Fibroblast of villous mesenchyme (primary cell): ENCODE measurements at places on chromosomes 7 and 10. TPM values are rescaled to one million over a fixed set of nuclear protein-coding genes. Genes with fewer than 3 reads are reported as not detected.
A peak's percentile ranks its signal among the peaks of the same experiment; 100 is the strongest.

GRCh38 chr10:74194545-74194944 is 43.5 kb downstream of the ADK start:
- DNase-seq, result no peak

Gene KCNIP2
- 0.86 and 0.97 TPM in 2 replicates for total RNA-seq

GRCh38 chr7:41197769-41198168 is 505.1 kb downstream of the INHBA start:
- no peak for DNase-seq

DNA sequence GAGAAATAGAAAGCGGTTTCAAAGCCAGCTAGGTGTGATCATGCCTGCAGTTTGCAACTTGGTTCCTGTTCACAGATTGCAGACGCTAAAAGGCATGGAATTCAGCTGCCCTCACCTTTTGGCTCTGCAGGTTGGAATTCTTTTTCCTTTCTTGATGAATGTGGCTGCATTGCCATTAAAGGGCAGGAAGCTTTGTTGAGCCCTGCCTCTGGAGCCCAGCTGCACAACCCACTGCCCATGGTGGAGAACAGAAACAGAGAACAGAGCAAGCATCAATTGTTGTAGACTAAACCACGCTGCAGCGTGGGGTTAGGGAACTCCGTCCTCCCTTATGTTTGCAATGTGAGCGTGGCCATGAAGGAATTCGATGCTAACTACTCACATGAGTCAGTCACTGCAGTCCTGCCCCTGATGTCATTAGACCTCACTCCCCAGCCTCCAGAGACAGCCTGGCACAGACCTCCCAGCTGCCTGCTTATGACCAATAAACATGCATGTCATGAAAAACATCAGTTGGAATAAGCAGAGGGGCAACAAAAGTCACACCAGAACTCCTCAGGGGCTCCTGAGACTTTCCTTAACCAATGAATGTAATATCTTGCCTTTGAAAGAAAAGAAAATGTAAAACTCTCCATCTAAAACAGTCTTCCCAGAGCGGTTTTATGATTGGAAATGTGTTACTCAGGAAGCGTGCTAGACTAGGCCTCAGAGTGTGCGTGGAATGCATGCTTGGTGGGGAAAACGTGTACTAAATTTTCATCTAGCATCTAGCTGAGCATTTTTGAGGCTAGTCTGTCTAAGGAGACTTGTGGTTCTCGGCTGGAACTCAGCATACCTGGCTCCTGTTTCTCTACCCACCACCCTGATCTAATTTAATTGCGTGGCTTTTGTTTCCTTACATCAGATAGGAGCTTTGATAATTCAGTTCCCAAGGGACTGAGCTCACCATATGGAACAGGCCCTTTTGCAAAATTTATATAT is 232.2 kb downstream of the KIAA1217 start:
- DNase-seq, result peak; percentile 25

Gene CCDC7
- total RNA-seq, result 9.3 and 20.3 TPM in 2 replicates

GRCh38 chr7:150847536-150847935 is 4.8 kb upstream of the AOC1 start:
- DNase-seq, result no peak

GRCh38 chr7:39324139-39324760 is 242.0 kb upstream of the YAE1 start:
- DNase-seq, result no peak

DNA sequence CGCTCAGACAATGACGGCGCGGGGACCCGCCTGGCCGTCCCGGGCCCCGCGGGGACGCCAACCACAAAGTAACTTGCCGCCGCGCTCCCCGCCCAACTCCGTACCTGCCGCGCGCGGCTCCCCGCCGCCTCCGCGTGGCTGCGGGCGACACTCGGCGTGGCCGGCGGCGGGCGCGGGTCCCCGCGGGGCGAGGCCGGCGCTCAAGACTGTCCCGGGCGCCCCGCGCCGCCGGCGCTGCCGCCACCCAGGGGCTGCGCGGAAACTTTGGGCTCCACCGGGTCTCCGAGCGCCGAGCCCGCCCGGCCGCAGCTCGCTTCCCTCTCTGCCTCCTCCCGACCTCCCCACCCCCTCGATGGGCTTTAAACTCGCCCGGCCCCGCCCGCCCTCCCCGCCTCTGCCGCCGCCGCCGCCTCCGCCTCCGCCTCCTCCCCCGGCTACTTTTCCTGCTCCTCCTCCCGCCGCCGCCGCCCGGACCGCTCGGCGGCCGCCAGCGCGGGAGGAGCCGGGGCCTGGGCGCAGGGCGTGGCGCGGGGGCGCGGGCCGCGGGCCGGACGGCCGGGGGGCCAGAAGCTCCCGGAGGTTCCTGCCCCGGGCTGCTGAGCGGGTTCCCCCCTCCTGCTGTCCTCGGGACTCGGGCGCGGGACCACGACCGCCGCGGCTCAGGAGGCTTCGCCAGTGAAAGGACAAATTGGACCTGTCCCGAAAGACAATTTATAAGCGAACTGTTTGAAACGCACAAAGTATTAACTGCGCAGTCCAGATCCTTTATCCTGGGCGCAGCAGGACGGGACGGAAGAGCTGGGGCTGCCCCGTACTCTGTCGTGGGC is 10.6 kb upstream of the GRB10 start:
- peak; percentile 64 for DNase-seq

- peak; percentile 81 for DNase-seq
These were observed 29.7 kb downstream of the VIM start for GRCh38 chr10:17257466-17258321.

Gene BLOC1S2
- total RNA-seq, result 35.0 and 40.9 TPM in 2 replicates

GRCh38 chr10:70761727-70762350 is 23.3 kb downstream of the TBATA start:
- DNase-seq, result no peak

Gene HOXA2
- 0.64 and 0.86 TPM in 2 replicates for total RNA-seq

Gene TLL2
- under 0.01 TPM in 1 of 2 replicates, not detected in the other for total RNA-seq

GRCh38 chr10:30839652-30840051 is 192.0 kb downstream of the ZNF438 start:
- DNase-seq, result no peak

- DNase-seq, result peak; percentile 29
These were observed 177.7 kb downstream of the GNAT3 start for GRCh38 chr7:80334196-80334595.

Gene HOXA1
- 0.32 and 0.43 TPM in 2 replicates for total RNA-seq

Gene PTPRZ1
- 0.43 TPM in 1 of 2 replicates, not detected in the other for total RNA-seq

Gene SLC18A3
- under 0.01 TPM in 1 of 2 replicates, not detected in the other for total RNA-seq

Gene FANK1
- 2.9 and 3.0 TPM in 2 replicates for total RNA-seq

DNA sequence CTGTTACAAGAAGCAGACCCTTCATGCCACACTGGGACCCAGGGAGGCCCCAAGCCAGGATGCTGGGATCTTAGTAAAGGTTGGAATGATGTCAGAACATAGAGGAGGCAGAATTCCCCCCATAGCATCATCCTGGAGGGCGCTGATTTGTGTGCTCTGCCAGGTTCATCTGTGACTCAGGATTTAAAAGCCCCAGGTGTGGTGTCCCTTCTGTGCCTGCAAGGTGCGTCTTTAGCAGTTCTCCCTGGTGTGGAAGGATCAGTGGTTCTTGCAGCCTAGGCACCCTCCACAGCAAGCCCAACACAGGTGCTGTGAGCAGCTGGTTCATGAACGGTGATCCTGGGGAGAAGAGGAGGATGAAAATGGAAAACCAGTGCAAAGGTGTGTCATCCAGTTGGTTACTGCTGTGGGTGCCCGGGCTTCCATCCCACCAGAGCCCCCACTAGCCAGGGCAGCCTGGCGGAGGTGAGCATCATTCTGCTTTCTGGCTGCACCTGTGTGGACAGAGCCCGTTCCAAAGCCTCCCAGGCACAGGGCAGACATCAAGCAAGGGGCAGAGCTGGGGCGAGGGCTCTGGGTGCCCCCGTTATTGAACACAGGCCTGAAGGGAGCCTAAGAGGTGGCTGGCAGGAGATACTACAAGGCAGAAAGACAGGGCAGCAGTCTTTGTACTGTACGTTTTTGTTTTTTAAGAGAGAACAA is 49.5 kb downstream of the IKZF1 start:
- no peak for DNase-seq

DNA sequence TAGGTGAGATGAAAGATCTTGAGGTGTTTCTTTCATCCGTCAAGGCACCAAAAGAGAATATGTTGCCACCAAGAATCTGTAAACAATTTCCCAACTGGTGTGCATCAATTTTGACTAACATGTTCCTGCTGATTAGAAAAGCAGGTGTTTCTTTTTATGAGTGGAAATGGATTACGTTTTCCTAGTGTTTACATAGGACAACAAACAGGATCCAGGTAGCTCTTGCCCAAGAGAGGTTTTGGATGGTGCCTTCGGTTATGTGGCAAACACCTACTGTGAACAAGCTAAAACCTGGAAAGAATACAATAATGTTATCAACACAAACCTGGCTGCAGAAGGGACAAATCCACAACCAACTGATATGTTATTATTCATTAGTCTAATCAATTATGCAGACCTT is 53.6 kb upstream of the WNT16 start:
- no peak for DNase-seq

DNA sequence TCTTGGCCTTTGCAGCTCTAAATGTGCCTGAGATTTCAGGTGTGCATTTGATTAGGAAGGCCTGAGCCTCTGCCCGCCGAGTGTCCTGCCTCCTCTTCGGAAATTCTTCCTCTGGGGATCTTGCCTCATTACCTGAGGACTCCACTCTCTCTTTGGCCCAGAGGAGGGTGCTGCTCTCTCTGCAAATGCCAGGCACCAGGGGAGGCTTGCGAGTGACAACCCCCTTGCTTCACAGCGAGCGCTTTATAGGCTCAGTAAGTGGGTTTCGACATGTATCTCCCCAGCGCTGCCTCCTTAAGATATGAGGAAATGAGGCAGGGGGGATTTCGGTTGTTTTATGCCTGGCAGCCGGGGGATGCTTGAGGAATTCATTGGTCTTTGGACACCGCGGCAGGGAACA is 423.9 kb downstream of the GLRX3 start:
- DNase-seq, result no peak

DNA sequence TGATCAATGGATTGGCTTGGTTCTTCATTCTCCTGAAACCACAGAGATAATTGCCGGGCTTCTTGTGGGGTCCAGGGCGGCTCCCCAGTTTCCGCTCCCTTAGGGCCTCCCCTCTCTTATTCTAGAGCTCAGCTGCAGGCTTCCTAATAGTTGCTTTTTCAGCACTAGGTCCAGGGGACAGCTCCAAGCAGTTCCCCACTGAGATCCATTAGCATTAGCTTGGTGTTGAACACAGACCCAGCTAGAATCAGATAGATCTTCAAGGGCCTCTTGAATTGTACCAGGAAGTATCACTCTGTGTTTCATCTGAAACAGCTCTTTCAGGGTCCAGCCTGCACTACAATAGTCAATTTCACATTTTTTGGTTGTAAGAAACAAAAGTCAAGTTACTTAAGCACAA is 238.7 kb downstream of the SEC23IP start:
- DNase-seq, result no peak

DNA sequence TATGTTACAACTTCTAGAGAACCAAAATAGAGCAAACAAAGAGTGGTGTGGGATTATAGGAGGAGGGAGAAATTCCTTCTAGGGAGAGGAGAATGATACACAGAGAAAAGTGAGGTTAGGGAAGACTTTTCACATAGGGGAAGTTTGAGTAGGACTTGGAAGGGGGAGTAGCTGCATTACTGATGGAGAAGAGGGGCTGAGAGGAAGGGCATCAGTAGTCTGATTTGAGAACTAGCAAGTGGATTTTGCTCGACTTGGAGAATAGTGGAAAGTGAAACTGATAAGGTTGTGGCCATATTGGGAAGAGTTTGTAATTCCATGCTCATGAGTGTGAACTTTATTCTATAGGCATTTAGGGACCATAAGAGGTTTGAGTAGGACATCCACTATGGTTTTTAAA is 6.1 kb downstream of the NRF1 start:
- DNase-seq, result no peak

DNA sequence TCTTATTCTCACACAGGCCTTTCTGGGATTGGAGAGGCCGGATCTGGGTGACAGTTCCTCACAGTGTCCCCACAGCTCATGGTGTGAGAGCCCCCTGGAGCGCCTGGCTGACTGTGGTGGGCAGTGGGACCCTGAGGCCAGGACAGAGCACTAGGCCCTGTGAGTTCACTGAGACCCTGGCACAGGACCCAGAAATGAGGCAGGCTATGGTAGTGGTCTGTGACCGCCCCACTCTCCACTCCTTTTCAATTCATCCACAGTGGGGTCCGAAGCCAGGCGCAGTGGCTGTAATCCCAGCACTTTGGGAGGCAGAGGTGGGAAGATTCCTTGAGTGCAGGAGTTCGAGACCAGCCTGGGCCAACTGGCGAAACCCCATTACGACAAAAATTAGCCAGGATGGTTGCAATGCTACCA is 95.9 kb upstream of the TNRC18 start:
- DNase-seq, result no peak

- DNase-seq, result peak; percentile 52
These were observed 145.2 kb downstream of the FRMD4A start for GRCh38 chr10:14185316-14186045.

Gene ANKRD22
- not detected in 2 replicates for total RNA-seq

GRCh38 chr7:102119213-102119651 is 167.4 kb upstream of the SH2B2 start:
- peak; percentile 68 for DNase-seq

GRCh38 chr10:9762966-9763656 is 1254.6 kb upstream of the CELF2 start:
- DNase-seq, result peak; percentile 61

Gene NPVF
- not detected in 2 replicates for total RNA-seq

- DNase-seq, result peak; percentile 91
These were observed at the start of gene RADIL for GRCh38 chr7:4883372-4884144. RADIL (minus strand) TSS chr7:4883716; CDS start chr7:4878139, 5,577 bp downstream.

- DNase-seq, result peak; percentile 88
These were observed 4.3 kb upstream of the MARVELD1 start for GRCh38 chr10:97708976-97709946.

DNA sequence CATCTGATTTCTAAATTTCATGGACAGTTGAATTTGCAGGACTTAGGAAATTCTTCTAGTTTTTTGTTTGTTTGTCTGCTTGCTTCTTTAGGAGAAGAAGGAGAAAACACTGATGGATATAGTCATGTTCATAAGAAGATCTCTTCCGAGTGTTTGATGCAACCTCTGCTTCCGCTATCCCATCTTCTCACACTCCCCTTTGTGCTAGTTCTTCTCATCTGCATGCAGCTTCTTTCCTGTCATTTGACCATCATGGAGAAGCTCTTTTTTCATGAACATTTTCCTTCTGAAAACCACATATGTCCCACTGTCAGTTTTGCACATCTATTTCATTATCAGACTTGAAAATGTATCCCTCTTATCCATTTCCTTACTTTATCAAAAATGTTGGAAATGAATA is 346.9 kb upstream of the PRKCQ start:
- DNase-seq, result no peak

Gene FAM25A
- not detected in 2 replicates for total RNA-seq

GRCh38 chr7:25675789-25676474 is 447.6 kb upstream of the NPVF start:
- no peak for DNase-seq

Gene HABP2
- not detected in 2 replicates for total RNA-seq

- no peak for DNase-seq
These were observed 186.1 kb downstream of the HERPUD2 start for GRCh38 chr7:35508623-35509400.

GRCh38 chr7:113799896-113800295 is 118.9 kb downstream of the PPP1R3A start:
- no peak for DNase-seq

Gene ZNF365
- total RNA-seq, result 6.1 and 8.2 TPM in 2 replicates
